ENCODE measurements at places on chromosomes 16 and 17.

DNA sequence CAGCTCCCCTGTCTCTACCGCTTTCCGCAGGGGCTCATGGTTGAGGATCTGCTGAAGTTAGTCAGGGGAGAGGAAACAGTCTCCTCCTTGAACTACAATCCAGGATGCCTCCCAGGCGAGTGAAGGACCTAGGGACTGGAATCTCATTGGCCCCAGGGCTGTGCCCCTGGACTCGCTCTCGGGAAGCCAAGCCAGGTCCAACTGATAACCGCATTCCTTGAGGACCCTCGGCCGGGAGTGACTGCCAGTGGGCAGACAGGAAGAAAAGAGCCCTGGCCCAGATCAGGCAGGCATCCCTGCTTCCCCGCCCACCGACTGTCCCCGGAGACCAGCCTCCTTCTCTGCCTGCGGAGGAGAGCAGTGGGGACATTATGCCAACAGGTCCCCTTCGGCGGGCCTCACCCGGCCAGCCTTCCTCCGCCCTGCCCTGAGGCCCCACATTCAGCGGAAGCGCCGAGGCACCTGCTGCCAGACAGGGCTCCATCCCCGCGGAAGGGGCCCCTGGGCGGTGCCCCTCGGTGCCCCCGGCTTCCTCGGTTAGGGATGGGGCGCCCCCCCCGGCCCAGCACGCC is 776 bp downstream of the LRRC75A start:
- no peak for DNase-seq

DNA sequence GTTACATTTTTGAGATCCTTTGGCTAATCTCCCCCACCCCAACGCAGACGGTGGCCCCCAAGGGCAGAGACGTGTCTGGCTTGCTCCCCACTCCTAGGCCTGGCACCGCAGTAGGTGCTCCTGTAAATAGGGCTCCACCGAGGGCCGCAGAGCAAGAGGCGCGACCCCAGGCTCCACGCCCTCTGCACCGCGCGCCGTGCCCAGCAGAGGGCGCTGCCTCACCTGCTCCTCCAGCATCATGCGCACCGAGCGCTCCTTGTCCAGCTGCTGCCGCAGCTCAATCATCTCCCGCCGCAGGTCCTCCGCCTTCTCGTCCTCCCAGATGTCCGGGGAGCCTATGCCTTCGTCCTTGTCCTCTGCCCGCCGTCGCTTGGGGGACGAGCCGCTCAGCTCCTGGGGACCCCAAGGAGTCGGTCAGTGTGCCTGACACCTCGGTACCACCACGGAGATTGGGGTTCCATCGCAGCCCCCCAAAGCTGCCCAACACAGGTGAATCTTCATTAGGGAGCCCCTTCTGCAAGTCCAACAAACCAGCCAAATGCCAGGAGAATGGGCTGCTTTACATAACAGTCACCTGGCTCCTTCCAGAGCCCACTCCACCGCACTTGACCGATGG is 11.2 kb downstream of the TFAP4 start:
- no peak for DNase-seq

DNA sequence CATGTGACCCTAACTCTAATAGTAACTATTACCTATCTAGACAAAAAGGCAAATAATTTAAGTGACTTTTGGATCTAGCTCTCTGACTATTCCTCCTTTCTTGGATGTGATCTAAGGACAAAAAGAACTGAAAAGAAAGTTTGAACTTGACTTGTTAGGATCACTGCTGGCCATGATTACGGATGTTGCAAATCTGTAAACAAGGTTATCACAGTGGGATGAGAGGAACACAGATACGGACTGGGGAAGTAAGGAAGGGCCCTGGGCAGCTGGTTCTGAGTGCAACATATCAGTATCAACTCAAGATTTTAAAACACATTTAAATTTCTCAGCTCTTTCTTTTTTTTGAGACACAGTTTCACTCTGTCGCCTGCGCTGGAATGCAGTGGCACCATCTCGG is 78.7 kb downstream of the MRM3 start:
- DNase-seq: no peak

DNA sequence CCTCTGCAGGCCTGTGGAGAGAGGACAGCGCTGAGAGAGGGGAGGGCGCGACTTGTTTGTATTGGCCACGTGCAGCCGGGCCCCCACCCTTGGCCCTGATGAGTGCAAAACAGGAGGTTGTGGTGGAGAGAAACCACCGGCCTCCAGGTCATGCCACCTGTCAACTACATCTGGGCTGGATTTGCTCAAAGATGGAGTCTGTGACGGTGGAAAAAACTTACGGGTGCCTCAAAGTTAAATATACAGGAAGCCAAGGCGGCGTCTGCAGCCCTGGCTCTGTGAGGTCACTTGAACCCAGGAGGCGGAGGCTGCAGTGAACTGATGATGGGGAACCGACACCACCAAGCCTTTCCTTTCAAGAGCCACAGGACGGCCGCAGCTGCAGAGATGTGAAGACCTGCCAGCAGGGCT is 15.7 kb downstream of the C16orf74 start:
- peak; percentile 29 for DNase-seq

GRCh38 chr17:8073627-8074484 is 13.7 kb downstream of the ALOX12B start:
- DNase-seq: peak; percentile 69

DNA sequence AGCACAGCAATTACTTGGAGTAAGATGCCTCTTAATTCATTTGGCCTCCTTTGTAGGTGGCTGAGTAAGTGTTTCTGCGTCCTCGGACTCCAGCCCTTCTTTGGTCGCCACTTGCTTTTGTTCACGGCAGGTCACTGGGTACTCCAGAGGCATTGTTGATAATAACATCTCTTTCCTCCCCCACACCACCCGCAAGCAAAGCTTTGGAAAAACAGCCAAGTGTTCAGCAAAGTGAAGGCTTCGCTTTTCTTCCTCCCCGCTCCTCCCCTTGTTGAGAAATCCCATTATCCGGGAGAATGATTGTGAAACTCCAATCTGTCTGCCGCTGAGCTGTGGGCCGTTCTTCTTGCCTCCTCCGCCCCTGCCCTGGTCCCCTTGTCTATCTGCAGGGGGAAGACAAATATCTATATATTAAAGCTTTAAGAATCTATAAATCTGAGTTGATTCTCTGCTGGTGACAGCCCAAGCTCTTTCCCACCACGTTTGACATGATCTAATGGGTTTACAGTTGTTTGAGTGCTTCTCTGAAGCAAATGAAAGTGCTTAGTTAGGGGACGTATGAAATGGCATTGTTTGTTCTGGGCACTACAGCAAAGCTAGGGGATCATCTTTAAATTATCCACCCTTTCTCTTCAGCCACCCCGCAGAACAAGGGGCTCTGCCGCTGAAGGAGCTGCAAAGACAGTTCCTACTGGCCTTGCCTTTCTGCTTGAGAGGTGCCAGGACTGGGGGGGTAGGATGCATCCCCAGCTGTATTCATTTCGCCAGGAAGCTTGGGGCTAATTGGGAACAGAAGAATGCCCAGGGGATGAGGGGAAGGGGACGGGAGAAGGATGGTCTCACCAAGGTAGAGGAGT is 167.1 kb downstream of the CCDC182 start:
- DNase-seq: peak; percentile 68

DNA sequence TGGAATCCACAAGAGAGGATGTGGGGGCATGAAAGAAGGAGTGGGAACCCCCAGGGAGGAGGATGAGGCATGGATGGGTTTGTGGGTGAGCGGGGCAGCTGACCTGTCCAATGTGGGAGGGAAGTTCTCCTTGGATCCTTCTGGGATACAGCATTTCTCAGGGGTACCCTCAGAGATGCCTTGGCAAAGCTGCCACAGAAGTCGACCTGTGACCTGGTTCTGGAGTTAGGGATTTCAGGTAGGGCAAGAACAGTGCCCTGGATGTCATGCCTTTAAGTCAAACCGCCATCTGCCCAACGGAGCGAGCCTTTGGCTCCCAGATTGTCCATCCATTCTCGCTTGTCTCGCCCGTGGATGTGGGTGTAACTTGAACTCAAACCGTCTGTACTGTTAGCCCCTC is 30.0 kb downstream of the WSCD1 start:
- DNase-seq: no peak

DNA sequence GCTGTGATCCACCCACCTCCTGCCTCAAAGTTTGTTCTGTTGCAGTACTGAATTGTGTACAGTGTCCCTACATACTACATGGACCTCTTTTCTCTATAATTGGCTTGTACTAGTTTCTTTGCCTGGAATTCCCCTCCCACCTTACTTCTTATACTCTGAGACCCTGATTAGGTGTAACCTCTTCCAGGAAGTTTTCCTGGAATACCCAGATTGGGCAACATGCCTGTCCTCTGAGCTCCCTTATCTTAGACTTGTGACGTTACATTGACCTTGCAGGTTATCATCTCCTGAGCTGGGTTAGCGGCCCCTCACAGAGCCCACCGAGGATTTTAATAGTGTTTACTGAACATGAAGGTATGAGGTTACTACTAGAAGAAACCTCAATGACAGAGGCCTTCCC is 237.0 kb downstream of the ZNF423 start:
- DNase-seq: no peak

All from inflammatory macrophage treated with lipopolysaccharide for 4 hours (primary cell).